Type B pancreatic cell (in vitro differentiated cells): ENCODE measurements at places on chromosomes 16 and 17. TPM values are rescaled to one million over a fixed set of nuclear protein-coding genes. Genes with fewer than 3 reads are reported as not detected.

DNA sequence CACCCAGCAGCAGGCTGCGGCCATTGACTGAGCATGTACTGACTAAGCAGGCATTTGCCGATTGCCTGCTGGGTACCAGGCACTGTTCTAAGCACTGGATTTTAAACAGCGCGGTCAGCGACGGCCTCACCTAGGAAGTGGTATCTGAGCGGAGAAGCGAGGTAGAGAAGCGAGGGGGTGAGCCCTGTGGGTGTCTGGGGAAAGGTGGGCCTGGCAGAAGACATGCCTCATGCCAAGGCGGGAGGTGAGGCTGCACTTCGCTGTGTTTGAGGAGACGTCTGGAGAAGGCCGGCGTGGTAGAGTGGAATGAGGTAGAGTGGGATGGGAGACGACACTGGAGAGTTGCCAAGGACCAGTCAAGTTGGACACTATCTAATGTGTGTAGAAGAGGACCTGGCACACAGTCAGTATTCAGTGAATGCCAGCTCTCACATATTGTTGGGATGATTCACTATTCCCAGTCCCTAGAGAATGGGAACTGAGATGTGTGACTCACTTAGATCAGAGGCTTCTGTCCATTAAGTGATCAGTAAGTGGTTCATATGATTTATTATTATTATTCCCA, 14.4 kb downstream of the SYCE1L start:
- DNase-seq: no peak

DNA sequence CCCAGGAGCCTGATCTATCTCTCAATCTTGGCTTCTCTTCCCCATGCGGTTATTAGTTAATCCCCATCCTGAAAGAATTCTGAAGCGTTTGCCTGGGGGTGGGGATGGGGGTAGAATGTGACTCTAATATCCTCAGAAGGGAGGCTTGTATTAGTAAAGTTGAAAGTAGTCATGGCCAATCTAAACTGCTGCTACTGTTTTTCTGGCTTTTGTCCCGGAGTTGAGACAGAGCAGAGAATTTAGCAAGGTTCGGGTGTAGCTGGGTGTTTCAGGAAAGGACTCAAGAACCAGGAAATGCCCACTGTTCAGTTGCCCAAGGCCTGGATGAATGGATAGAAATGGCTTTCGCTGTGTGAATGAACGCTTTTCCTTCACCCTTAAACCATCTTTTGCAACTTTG, 17.6 kb upstream of the ITGAM start:
- DNase-seq: no peak

- no peak for DNase-seq
These were observed 89.0 kb downstream of the SYCE1L start for GRCh38 chr16:77288222-77288621.

DNA sequence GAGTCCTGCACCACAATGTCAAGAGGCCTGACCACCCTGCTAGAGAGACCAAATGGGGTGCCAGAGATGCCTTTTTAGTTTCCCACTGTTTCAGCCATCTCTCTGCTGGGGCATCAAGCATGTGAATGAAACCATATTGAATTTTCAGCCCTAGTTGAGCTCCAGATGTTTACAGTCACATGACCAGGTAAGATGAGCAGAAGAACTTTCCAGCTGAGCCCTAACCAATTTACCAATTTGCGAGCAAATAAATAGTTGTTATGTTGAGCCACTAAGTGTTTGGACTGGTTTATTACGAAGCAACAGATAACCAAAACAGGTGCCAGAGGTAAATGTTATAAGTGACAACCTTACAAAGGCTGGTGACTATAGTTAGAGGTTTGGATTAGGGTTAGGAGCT, 209.1 kb upstream of the CCL2 start:
- DNase-seq: no peak

- DNase-seq: no peak
These were observed 15.0 kb upstream of the HEATR3 start for GRCh38 chr16:50050802-50051201.

DNA sequence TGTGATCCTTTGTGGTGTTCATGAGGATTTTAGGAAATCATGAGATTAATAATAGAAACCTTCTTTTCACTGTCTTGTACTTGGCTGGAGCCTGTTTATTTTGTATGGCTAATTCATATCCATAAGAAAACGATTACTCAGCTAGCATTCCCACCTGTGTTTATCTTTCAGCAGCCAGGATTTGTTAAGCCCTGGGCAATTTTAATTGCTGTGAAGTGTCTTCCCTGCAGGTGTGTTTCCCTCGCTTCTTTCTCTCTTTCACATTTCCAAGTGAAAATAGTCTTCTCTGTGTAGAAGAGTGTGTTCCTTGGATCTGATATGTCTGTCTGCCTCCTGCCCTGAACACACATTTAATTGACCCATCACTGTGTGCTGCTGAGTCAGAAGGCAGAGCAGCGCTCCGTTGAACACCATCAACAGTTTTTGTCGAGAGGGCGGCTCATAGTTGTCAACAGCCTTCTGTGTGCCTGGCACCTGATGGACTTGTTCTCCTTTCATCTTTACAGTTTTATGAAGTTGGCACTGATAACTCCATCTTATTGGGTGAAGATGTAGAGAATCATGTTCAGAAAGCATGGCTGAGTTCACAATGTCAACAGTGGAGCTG, 83.2 kb downstream of the SPECC1 start:
- DNase-seq: no peak

DNA sequence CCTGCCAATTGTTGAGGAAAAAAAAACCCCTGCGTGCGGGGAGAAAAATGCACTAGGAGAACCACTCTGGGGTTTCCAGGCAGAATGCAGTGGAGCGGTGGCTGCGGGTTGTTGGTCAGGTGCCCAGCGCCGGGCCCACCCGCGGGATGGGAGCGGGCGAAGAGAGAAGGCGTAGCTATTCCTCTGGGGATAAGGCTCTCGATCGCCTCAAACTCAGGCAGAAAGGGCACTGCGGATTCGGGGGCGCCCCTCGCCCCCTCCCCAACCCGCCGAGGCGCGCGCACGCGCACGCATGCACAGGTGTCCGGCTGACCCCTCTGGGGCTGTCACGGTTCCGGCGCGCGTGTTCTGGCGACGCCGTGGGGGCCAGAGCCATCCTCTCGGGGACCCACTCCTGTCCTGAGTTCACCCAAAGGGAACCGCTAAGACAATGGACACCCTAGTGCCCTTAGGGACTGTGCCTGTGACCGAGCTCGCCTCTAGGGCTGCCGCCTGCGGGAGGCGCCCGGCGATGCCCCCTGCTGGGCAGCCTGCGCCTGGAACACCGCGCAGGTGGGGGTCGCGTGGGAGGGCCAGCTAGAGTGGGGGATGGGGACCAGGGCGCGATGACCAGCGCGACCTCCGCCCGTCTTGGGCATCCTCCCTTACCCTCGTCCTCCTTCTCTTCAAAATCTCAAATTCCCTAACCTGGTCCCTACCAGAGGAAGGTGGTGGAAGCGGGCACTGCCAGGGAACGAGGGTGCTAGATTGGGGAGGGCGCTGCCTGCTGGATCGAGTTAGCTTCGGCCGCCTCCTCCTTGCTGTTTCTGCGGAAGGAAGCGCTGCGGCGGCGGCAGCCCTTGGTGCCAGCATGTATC, 14.4 kb upstream of the CBX8 start:
- no peak for DNase-seq

Gene ADAP2
- total RNA-seq: 1.4 and 2.6 TPM in 2 replicates

Gene RASD1
- total RNA-seq: 6.4 and 9.2 TPM in 2 replicates

Gene TVP23A
- total RNA-seq: 0.62 and 2.5 TPM in 2 replicates

Gene NTN3
- 1.2 and 4.5 TPM in 2 replicates for total RNA-seq
